ENCODE measurements at places on chromosomes 7 and 10. TPM values are rescaled to one million over a fixed set of nuclear protein-coding genes. Genes with fewer than 3 reads are reported as not detected.

Gene TMEM229A
- 0.09 TPM for polyA plus RNA-seq

Gene DNAH11
- 0.13 TPM for polyA plus RNA-seq

DNA sequence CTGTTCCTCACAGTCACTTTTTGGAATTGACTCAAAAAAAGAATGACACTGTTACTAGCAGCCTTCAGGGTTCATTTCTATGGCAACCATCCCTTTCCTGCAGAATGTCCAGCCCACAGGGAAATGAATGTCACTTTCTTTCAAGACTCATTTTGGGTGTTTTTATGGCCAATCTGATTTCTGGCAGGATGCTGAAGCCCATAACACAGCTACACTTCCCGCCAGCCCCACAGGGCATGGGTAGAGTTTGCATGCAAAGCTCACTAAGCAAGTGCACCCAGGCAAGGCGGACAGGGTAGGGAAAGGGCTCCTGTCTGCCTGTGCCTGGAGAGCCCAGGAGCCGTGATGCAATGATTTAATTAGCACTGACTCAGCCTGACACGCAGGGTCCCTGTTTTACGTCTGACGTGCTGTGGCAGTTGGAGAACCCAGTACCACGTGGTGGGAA is 26.1 kb upstream of the GPAM start:
- no peak for DNase-seq

GRCh38 chr7:56092789-56093531 is at the start of gene PHKG1:
Gene PHKG1 (minus strand): TSS chr7:56092952. CDS start chr7:56088941, 4,011 bp downstream.
- peak; percentile 77 for DNase-seq

DNA sequence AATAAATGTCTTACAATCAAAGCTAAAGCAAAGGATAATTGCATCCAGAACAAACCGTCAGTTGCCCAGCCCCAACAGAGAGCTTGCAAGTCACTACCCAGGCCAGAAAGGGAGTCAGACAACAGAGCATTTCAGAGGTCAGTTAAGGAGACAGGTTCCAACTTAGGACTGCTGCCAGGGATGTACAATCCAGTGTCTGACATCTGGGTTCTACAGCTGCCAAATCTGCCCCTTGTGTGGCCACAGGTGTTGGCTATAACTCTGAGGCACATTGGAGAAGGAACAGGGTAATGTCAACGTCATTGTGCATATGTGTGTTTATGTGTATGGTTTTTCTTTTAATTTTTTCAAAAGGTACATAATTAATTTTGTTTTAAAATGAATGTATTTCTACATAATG is 85.2 kb upstream of the GLCCI1 start:
- no peak for DNase-seq

GRCh38 chr10:93491602-93492121 is 4.8 kb upstream of the CEP55 start:
- no peak for DNase-seq

DNA sequence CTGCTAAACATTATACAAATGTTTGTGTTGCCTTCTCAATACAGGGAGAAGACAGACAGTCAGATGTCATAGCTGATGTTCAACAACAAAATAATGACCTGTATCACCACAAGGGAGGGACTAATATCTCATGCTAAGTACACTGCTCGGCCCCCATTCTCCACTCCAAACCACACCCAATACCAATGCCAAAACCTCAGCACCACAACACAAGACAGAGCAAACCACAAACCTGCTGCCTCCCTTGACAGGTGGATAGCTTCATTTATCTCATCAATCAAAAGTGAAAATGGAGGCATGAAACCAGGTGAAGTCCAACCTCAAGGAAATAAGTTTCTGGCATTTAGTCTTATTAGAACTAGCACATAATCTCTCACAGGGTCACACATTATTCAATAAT is 109.5 kb downstream of the PARD3 start:
- DNase-seq: no peak

GRCh38 chr7:42233171-42233570 is 3.8 kb downstream of the GLI3 start:
- DNase-seq: no peak

GRCh38 chr7:50282813-50283605 is 21.5 kb upstream of the IKZF1 start:
- DNase-seq: no peak

GRCh38 chr7:122755696-122756095 is 53.0 kb upstream of the RNF148 start:
- no peak for DNase-seq

Gene NEURL1
- polyA plus RNA-seq: 40.7 TPM

- DNase-seq: no peak
Measured at GRCh38 chr7:106460792-106461254, 176.0 kb upstream of the NAMPT start.

Gene MUC3A
- polyA plus RNA-seq: 0.10 TPM

DNA sequence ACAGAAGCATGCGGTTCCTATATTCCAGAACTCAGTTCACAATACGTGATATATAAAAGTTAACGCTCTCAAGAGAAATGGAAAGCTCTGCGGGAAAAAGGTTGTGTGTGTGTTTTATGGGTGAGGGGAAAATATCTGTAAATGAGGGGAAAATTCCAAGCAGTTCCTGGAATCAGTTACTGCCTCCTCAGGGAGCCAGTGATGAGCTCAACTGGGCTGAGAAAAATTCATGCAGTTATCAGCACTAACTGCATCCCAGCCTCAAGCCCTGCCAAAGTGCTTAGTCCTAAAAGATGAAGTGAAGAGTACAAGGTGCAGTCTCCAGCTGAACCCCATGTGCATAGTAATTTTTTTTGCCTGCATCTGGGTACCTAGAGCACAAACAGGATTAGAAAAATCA is 191.9 kb downstream of the CDK14 start:
- peak; percentile 81 for DNase-seq

Gene SEC61G
- polyA plus RNA-seq: 120 TPM

GRCh38 chr10:124681626-124682552 is 62.3 kb downstream of the FAM53B start:
- DNase-seq: no peak

Gene PPP1R9A
- 28.7 TPM for polyA plus RNA-seq

DNA sequence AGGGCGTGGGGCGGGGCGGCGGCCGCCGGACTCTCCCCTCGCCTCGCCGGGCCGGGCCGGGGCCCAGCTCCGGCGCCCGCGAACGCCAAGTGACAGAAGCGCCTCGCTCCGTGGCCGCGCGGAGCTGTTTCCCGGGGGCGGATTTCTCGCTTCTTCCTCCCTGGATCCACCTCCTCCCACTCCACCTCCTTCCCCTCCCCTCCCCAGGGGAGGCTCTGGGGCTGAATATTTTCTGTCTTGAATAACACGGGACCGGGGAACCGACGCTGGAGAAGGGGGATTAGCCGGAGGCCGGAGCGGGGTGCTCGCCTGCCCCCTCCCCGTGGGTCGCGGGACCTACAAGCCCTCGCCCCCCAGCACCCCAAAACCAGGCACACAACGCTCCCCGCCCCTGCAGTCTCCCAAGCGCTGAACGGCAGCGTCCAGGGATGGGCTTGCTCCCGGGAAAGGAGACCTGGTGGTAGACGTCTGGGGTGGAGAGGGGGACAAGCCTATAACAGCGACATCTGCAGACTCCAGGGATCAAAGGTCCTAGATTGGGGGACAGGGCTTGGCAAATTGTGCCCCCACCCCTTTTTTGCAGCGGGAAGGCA is at the start of gene ARHGAP21:
Gene ARHGAP21, minus strand, starts transcription at position 100 of the 593 bp plus-strand sequence. CDS start 1,988 bp downstream, outside the sequence.
- peak; percentile 88 for DNase-seq

GRCh38 chr7:100430493-100431285 is 1.1 kb downstream of the MEPCE start:
- no peak for DNase-seq
